ENCODE measurements at places on chromosomes 7 and 10. TPM values are rescaled to one million over a fixed set of nuclear protein-coding genes. Genes with fewer than 3 reads are reported as not detected.

The ELN gene
- not detected for total RNA-seq

The DCLRE1A gene
- 4.9 TPM for total RNA-seq

The ZNF804B gene
- total RNA-seq: not detected

The PLCE1 gene
- total RNA-seq: not detected

The NEBL gene
- total RNA-seq: not detected

The SUN3 gene
- not detected for total RNA-seq

DNA sequence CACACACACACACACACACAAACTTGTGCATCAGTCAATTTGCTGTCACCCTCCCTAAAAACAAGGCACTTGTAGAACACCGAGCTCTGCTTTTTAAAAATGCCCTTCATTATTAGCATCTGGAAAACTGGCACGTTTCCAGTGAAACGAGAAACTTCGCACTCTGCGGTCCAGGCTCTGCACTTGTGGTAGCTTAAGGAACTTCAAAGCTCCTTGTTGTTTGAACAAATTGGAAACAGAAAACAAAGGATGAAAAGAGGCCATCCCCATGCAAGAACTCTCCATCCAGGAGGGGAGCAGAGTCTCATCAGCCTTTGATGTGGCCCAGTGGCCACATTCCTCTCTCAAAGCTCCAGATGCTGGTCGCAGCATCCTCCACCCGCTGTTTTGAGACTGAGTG, 105.1 kb downstream of the C10orf90 start:
- DNase-seq: no peak

DNA sequence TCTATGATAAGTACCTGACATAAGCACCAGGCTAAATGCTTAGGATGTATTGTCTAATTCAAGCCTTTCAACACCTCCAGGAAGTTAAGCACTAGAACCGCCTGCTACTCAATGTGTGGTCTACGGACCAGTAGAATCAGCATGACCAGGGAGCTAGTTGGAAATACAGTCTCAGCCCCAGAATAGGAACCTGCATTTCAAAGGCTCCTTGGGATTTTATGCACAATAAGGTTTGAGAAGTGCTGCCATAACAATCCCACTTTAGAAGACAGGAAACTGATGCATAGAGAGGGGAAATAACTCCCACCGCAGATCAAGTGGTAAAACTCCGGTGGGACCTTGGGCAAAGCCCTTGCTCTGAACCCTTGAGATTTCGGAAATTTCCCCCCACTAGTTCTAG, 8.8 kb upstream of the DUSP5 start:
- DNase-seq: no peak

DNA sequence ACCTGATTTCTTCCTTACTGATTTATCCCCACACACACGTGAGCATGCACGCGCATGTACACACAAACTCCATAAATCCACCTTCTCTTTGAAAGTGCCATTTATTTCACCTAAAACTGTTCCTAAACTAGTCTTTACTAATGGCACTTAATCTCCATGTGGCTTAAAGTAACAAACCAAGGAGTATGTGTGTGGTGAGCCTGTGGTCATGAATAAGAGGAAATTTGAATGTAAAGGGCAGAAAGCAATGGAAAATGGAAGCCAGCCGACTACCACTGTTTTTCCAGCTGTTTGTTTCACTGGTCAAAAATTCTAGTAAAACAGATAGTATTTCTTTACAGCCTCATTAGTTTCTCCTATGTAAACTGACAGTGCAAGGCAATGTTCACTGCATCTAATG, 23.8 kb downstream of the SEMA3C start:
- DNase-seq: no peak

DNA sequence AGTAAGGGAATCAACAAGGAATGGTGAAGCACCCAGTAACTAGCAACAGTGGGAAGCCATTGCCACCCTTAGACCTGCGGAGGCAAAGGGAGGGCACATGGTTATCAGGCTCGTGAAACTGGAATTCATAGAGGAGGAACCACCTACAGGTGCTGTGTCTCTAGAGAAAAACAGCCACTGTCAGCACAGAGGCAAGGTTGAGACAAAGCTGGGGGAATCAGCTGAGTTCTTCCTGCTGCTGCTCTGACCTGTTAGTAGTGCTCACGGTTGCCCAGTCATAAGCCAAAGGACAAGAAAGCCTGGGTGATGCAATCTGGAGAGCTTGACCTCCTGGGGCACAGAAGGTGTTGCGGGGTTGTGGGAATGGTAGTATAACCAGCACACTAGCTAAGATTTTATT, 110.1 kb downstream of the TPST1 start:
- DNase-seq: no peak

- DNase-seq: no peak
Measured at GRCh38 chr10:29634105-29634504, 666 bp downstream of the SVIL start.

GRCh38 chr7:142711746-142712616, 37.3 kb upstream of the PRSS1 start:
- DNase-seq: no peak

DNA sequence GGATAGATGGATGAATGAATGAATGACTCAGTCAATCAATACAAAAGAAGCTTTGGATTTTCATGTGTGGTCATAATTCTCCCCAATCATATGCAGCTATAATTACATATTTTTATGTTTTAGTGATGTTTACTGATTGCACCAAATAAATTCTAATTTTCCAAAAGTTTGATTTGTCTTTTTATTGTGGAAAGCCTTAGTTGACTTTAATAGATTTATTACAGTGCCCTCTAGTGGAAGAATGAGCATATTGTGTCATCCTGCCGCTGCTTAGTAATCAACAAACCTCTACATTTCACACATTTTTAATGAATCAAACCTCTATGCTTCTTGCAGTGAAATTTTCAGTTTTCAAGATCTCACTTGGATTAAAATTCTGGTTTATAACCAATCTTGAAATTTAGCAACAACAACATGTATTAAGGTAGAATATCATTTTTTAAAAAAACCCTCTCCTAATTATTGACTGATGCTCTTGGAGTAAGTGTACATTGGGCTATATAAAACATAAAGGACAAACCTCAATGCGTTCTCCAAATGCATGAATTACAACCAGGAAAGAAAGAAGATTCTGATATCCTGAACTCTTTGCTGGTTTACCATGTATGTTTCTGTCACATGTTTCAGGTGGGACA, 55.6 kb upstream of the PNLIP start:
- no peak for DNase-seq

DNA sequence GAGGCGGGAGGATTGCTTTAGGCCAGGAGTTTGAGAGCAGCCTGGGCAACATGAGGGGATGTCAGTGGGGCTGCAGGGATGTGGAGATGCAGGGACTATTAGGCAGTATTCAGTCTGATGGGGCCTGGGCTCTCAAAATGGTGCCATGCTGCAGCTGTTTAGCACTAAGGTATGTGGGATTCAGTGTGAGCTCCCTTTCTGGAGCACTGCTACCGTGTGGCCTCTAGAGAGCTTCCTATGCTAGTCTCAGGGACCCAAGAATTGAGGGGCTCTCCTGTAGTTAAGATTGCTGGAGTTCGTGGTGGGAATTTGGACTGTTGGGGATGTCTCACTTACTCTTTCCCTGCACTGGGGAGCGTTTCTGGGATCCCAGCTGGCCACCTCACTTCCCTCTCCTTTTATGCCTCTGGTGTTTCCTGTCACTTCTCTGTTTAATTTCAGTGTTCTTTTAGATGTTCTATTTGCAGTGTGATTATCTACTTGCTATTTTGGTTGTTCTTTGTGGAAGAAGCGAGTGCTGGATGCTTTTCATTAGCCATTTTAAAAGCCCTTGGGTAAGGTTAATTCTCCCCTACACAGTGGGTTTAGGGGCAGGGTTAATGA, 23.4 kb downstream of the LSMEM1 start:
- no peak for DNase-seq

DNA sequence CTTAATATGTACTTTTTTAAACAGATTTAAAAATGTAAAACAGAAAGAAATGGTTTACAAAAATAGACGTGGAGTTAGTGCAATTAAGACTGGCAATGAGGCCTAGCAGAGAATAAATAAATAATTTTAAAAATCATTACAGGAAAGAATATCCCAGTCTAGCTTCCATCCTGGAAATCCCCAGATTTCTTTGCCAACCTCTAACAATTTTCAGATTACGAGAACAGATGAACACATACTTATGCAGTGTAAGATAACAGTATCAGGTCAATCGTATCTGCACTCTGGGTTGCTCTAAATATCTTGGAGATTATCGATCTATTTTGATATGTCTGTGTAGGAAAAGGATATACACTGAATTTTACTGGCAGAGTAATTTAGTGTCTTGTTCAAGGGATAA, 210.5 kb downstream of the SEMA3A start:
- no peak for DNase-seq

GRCh38 chr7:40850017-40850416, 715.2 kb downstream of the SUGCT start:
- no peak for DNase-seq

DNA sequence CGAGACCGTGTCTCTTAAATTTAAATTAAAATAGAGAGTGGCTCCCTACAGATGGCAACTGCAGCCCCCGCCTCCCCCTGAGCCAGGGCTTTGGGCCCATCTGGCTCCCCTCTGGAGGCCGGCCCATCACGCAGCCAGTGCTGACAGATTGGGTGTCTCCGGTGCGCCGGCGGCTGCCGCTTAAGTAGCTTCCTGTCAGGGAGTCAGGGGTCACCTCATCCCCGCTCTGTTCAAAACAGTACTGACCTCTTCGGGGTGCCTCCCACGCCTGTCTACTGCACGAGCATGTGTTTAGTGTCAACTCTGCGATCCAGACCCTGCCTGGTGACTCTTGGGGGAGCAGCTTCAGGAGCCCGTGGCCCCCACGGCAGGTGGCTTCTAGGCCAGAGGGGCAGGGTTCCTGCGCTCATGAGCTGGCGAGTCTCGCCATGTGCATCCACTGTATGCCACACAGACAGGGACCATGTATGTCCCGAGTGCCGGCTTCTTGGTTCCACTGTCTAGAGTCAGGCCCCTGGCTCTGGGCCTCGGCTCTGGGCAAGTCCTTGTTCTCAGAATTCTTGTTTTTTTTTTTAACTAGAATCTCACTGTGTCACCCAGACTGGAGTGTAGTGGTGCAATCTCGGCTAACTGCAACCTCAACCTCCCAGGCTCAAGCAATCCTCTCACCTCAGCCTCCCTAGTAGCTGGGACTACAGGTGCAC, 36.1 kb downstream of the KCTD7 start:
- DNase-seq: no peak

GRCh38 chr10:103262229-103262628, 14.7 kb upstream of the INA start:
- no peak for DNase-seq

GRCh38 chr10:59682986-59683937, 26.4 kb downstream of the SLC16A9 start:
- DNase-seq: no peak

DNA sequence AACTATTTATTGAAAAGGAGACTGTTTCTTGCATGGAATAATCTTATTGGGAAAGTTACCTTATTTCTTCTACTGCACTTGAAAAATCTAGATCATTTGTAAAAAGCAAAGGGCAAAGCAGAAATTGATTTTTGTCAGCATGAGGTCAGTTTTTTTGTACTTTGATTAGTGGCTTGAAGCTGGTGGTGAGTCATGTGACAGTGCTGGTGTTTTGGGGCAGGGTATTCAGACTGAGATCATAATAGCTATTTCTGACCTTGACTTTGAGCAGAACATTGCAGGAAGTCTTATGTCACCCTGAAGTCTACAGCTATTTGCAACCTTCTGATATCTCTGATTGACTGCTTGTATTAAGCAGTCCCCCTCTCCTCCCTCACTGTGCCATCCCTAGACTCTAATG, 66.3 kb upstream of the SORCS3 start:
- DNase-seq: no peak

- no peak for DNase-seq
Measured at GRCh38 chr10:13953371-13953770, 366.6 kb downstream of the PRPF18 start.

DNA sequence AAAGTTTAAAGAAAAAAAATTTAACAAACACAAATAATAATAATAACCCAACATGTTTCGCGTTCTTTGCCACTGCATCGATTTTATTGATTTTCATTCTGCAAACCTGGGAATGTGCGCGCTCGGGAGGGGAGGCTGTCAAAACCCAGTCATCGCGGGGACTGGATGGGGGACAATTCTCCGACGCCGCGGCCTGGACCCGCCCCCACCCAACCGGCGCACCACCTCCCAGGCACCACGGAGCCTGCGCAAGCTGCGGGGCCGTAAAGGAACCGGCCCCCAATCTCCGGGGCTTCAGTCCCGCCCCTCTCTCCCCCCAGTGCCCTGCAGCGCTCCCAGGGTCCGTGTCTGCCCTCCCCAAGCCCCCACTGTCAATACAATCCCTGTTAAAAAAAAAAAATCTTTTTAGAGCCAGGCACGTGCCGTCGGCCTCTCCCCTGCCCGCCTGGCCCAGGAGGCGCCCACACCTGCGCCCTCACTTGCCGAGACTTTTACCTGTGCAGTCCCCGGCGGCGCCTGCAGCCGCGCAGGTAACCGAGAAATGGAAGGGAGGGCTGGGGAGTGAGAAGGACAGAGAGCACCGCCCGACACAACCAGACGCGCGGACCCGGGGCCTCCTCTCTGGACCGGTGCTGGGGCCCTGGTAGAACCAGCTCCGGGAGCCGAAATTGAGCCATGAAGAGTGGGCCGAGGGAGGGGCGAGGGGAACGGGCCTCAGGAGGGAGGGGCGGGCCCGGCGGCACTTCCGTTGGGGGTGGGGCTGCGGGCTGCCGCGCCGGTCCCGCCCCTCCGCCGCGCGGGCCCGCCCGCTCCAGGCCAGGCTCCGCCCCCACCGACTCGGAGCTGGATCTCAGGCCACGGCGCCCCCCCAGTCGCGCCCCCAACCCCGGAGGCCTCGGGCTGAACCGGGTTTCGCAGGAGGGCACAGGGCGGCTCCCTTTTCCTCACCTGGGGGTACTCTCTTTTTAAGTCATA, 7.6 kb upstream of the ZNF503 start:
- DNase-seq: no peak

DNA sequence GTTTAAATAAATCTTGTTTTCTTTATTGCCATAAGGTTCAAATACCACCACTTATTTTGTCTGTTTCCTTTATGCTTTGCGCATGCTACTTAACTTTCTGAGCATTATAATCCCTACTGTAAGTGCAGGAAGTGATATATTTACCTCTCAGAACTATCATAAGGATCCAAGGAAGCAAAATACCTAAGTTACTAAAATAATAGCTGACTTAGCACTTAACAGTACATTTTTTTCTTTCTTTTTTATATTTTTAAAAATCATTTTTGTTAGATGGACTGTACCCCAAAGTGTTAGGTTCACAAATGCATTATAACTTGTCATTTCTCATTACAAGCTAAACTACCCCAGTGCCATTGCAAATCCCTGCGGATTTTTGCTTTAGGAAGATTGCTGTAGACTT, 663.8 kb downstream of the SUGCT start:
- DNase-seq: no peak
